DMS79 (cell line): ENCODE measurements at places on chromosomes 7 and 10.

- no peak for DNase-seq
Measured at GRCh38 chr10:89388806-89389205, 3.6 kb upstream of the IFIT1 start.

DNA sequence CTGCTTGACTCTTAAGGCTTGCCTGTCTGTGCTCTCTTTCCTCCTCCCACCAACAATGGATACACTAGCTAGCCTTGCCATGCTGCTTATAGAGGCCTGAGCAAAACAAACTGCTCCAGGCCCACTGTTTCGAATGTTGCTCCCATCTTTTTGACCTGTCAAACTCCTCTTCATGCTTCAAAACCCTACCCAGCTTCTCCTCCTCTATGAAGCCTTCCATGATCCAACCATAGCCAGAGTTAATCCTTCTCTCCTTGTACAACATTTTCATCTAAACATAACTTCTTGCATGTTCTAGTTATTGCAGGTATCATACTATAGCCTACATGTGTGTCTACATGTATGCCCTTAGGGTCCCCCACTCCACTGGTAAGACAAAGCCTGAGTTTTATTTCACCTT lies 426.7 kb upstream of the MGMT start:
- DNase-seq: no peak

GRCh38 chr10:11594589-11595394 lies 16.7 kb downstream of the USP6NL start:
- no peak for DNase-seq

DNA sequence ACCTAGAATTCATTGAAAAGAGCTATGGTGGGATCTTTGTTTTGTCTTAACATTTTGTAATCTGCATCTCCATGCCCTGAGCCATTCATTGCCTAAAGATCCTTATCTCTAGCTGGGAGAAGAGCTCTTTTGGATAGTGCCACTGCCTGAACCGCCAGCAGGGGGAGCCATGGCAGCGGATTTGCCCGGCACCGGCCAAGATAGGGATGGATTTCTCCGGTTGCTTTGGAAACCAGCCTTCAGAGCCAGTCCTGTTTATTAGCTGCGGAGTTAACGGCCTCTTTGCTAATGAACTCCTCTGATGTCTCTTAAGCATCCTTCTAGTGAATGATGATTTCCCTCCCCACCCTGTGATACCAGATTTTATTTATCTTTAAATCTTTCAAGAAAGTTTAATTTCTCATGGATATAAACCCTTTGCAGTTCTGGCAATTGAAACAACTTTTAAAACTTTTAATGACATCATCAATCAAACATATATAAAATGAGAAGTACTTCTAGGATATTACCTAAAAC lies 58.2 kb upstream of the LYZL2 start:
- no peak for DNase-seq

DNA sequence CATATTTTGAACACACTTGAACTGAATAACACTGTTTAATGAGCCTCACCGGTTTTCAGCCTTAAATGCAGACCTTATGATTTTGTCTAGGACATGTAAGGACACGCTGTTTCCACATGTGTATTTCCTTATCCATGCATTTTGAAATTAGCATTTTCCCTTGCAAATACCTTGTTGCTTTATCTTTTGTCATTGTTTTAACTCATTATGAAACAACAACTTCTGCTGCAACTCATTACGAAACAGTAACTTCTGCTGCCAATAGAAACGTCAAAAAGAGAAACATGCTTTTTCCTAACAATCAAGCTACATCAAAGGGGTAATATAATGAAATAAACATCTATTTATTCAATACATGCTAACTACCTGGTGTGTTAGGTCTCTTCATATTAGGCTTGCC lies 322.0 kb downstream of the AGMO start:
- DNase-seq: no peak

DNA sequence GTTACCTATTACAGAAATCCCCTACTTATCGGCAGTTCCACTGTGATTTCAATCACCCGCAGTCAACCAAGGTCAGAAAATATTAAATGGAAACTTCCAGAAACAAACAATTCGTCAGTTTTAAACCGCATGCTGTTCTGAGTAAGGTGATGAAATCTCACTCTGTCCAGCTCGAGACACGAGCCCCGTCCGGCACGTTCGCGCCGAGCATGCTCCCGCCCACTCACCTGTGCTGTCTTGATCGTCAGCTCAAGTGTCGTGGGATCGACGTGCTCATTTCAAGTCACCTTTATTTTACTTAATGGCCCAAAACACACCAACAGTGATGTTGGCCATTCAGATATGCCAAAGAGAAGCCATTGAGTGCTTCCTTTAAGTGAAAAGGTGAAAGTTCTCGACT lies 21.2 kb downstream of the ESYT2 start:
- DNase-seq: no peak

DNA sequence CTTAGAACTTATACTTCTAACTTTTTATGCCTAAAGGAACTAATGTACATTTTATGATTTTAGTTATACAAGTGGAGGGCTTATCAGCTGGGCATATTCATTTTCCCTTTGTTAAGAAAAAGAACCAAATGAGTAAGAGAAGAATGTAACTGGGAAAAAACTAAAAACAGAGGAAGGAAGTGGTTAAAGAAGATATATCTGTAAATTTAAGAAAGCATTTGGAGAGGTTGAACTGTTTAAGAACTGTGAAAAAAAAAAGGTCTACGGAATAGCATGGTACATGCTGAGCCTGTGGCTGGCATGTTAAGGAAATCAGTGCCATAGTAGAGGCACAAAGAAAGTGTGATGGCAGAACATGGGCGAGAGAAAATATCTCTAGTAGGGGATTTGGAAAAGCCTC lies 6.2 kb downstream of the MDFIC start:
- no peak for DNase-seq

DNA sequence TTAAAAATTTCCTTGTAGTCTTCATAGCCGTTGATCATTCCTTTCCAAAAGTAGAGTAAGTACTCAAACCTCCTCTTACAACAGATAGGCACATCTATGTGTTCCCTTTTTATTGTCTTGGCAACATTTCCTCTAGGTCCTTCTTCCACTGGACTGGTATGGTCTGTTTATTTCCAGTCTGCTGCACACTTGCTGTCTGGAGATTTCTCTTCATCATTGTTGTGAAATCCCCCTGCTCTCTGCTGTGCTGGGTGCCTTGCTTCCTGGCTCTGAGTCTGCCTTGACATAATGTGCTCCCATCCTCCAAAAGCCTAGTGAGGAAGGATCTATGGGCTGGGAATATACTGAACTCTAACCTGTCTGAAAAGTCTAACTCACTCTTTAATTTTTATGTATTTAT lies 545.3 kb upstream of the VSTM2A start:
- no peak for DNase-seq

DNA sequence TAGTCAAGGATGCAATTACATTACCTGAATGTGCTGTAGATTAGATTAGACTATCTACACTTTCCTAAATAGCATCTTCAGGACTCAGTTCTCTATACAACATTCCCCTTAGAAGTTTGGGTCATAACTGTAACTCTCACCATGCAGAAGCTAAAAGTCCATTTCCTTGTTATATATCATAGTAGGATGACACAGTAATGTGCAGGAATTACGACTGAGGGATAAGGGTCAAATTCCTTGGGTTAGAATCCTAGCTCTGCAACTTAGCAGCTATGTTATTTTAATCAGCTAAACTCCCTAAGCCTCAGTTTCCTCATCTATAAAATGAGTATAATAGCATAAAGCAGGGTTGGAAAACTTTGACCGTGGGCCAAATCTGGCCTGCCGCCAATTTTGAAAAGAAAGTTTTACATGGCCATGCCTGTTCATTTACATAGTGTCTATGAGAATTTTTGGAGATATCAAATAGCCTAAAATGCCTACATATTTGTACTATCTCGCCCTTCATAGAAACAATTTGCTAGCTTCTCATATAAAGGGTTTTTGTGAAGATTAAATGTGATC lies 14.8 kb downstream of the NRCAM start:
- no peak for DNase-seq

- DNase-seq: no peak
Measured at GRCh38 chr7:156897673-156898072, 4.7 kb upstream of the LMBR1 start.

DNA sequence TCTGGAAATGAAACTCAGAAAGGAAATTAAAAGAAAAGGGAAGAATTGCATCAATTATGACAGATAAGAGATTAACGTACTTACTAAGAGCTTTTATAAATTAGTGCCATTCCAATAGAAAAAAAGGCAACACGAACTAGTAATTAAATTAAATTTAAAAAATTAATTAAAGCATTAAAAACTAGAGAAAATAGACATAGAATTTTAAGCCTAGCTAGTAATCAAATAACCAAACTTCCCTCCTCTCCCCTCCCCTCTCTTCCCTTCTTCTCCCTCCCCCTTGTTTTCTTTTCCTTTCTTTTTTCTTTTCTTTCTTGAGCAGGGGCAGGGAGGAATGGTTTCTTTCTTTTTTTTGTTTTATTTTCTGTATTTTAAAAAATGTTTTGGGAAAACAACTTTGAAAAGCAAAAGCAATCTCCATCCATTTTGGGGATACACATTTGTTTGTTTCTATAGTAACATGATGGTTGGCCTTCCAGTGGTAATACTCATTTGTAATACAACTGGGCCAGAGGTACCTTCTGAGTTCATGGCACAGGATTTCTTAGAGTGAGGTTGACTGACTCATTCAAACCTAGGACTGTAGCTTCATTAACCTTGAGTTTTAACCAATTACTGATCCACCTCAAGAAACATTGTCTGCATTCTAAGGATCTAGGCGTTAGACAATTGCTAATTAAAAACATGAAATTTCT lies 132.6 kb downstream of the ST7 start:
- no peak for DNase-seq

GRCh38 chr10:121566755-121567154 lies 31.5 kb downstream of the FGFR2 start:
- DNase-seq: no peak

- DNase-seq: peak; percentile 27
Measured at GRCh38 chr10:77641788-77642397, 4.3 kb upstream of the KCNMA1 start.

GRCh38 chr7:94352887-94353286 lies 41.8 kb upstream of the COL1A2 start:
- no peak for DNase-seq

- DNase-seq: no peak
Measured at GRCh38 chr7:117231047-117231359, 91.9 kb downstream of the WNT2 start.

DNA sequence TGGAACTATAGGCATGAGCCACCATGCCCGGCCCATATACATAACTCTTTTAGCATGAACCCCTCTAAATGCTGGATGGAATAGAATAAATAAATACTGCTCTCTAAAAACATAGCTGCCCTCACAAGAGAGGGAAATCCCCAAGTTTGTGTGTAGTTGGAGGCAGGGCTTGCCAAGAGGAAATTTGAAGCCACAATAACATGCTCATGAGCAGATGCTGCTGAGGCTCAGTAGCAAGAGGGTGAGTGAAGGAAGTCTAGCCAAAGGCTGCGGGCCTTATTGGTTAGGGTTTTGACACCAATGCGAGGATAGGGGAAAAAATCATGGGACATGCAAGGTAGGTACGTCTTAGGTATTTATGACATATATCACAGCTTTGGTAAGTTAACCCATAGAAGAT lies 17.3 kb downstream of the TPK1 start:
- DNase-seq: no peak

DNA sequence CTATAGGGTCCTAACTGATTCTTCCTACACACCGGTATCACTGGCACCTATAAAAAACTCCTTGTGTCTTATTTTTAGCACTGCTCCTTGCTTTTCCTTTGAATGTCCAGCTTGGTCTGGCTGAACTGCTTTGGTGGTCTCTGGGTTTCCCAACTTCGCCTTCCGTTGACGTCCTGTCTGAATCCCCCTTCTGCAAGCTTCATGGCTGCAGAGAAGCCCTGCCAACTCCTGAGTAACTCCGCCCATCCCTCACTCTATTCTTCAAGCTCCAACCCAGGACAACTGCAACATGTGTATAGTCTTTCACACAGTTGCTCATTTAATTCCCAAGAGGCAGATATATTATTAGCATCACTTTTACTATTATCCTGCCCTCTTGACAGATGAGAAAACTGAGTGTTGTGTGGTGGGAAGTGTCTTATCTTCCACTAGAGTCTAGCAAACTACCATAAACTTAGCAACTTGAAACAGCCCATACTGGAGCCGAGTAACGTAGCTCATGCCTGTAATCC lies 40.9 kb downstream of the MTURN start:
- no peak for DNase-seq

GRCh38 chr7:128997181-128997580 lies 57.7 kb downstream of the TNPO3 start:
- no peak for DNase-seq

DNA sequence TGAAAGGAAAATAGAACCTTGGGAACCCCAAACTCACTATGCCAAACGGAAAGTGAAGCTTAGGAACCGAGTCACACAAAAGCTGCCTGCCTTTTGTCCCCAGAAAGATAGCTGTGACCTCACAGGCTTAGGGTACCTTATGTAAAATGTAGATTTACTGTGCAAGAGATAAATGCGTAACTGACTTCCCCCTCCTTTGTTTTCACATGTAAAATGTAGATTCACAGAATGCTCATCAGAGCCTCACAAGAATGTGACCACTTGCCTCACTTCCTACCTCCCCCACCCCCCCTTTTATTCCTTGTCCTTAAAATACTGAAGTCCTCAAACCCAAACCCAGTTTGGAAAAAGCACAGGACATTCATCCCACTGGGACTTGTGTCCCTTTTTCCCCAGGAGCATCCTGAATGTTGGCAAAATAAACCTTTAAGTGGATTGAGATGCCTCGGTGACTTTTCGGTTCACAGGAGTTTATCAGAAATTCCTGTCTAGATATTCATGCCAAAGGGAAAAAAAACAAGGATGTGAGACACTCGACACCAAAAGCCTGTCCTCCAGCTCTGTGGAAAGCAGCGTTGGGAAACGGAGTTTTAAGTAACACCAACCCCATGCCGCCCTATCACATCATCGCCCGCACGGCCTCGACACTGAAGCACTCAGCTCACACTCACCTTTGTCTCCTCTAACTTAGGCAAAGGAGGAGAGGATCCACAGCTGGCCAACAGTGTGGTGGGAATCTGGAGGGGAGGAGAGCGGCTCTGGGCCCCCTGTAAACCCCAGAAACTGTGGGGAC lies 45.9 kb downstream of the SVIL start:
- DNase-seq: no peak

GRCh38 chr7:88132725-88133124 lies 87.1 kb downstream of the SRI start:
- no peak for DNase-seq

- DNase-seq: no peak
Measured at GRCh38 chr7:156524818-156525597, 115.6 kb upstream of the RNF32 start.

- DNase-seq: no peak
Measured at GRCh38 chr7:46557295-46557711, 636.2 kb upstream of the IGFBP3 start.

DNA sequence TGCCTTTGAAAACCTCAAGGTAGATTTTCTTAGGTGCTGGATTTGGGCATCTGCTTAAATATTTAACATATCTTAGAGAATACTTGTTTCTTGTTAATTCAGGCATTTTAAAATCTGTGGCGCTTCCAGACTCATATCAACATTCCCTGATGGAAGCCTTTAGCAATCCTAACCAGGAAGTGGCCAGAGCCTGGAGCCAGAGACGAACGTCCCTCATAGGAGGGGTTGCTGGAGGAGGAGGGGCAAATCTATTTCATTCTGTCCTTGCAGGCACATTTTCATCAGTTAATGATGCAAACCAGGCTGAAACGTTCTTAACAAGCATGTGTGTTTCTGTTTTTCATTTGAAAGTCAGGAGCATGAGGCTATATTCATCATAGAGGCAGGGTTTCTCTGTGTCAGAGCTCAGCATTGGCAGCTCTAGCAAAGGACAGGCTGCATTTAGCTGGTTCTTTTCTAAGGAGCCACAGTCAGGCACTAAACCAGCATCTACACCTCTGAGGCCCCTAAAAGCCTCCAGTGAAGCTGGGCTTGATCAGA lies 17.8 kb upstream of the IFIT2 start:
- peak; percentile 16 for DNase-seq
